ENCODE measurements at places on chromosomes 7 and 10. TPM values are rescaled to one million over a fixed set of nuclear protein-coding genes. Genes with fewer than 3 reads are reported as not detected.

DNA sequence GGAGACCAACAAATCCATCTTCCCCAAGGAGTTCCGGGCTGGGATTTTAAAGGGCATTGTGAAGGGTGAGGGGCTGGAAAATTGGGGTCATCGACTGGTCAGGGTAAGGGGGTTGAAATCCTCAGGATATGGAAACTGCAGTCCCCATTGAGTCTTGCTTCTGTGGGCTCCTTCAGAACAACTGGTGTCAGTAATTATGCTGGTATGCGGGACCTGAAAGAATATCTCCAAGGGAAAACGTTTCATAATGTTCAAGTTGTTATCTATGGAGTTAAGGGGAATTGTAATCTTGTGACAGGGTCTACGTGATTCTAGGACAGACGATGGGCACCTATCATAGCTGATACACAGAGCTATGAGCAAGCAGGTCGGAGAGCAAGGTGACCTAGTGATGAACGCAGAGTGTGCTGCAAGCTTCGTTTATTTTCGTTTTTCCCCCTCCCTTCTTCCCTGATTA, 494 bp upstream of the RHBDD2 start:
- H3K4me3 ChIP-seq, result peak overlapping the region; percentile 49
- H3K27ac ChIP-seq, result peak overlapping the region; percentile 55

- no peaks in the 10 kb centered on the region for H3K27me3 ChIP-seq
- peaks cover 3% of the 10 kb centered on the region for H3K4me1 ChIP-seq
- H3K36me3 ChIP-seq, result no peaks in the 10 kb centered on the region
- H3K27ac ChIP-seq, result no peak overlapping the region
Measured at GRCh38 chr7:2325162-2325561, 10.9 kb upstream of the SNX8 start.

The HUS1 gene
- 31.0 TPM for total RNA-seq

DNA sequence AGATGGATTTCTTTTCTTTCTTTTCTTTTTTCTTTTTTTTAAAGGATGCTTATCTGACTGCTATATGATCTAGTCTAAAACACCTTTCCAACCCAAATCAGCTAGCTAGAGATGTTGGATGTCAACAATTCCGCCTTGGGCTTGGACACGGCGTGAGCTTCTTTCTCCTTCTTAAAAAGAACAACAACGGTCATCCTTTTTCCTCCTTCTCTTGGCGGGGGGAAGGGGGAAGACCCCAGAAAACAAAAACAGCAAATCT, 1.0 kb downstream of the BEND7 start:
- no peaks in the 10 kb centered on the region for H3K36me3 ChIP-seq
- H3K4me1 ChIP-seq, result peaks cover 12% of the 10 kb centered on the region
- DNase-seq, result no peak
- peaks cover 2% of the 10 kb centered on the region for H3K27me3 ChIP-seq
- H3K4me3 ChIP-seq, result peak overlapping the region; percentile 60

Measured in astrocyte (in vitro differentiated cells and primary cell).